ENCODE measurements at places on chromosomes 1 and 21.

DNA sequence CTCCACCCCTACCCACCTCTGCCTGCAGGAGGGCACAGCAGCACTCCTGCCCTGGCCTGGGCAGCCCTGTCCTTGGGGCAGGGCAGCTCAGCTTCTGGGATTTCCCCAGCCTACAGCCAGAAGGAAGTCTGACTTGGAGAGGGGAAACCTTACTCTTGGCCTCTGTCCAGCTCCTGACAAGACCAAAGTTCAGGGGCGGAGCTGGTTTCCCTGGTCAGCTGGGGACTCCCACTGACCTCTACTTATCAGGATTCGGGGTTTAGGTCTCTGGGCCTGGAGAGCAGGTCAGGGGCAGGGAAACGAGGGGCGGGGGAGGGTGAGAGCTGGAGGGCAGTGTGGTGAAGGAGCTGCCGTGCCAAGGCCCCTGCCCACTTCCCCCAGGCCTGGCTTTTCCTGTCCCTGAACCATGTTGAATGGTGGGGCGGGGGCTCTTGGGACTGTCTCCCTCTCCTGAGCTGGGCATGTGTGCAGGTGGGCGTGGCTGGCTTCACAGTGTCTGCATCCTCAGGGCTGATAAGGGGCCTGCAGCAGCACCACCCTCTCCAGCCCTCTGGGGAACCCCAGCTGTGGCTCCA is 16.8 kb upstream of the ETV3 start:
- DNase-seq: no peak

GRCh38 chr21:32329776-32330175 is 31.1 kb downstream of the MRAP start:
- no peak for DNase-seq

DNA sequence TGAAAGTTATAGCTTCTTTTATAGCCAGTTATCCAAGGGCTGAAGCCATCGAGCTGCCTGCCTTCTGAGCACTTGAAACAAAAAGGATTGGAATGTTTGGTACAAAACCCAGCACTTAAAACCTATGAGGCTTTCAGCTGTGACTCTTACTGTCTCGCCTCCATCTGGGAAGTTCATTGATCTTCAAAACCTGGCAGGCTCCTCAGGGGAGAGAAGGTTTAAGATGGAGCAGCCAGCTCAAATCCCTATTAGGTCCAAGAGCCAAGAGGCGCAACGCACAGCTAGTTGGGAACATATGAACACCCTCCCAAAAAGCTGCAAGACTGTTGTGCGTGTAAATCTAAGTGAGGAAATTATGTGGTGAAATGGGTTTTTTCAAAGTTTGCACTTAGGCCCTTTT is 33.4 kb downstream of the BACE2 start:
- DNase-seq: no peak

DNA sequence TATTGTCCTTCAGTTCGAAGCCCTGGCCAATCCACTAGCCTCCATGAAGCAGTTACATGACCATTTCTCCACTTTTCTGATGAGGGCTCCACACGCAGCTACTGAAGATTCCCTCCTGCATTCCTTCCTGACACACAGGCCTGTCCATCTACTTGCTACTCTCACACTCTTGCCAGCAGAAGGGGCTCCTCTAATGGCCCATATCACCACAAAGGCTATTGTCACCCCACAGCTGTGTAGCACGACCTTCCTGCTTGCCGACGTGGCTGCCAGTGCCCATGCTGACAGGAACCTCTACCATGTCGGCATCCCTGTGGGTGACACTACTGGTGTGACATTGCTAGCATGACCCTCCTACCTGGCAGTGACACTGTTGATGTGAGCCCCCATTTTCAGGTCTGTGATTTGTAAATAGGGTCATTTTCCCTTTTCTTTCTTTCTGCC is 1528.6 kb upstream of the TPTE start:
- DNase-seq: no peak

- DNase-seq: no peak
Measured at GRCh38 chr1:179297105-179297378, 3.4 kb downstream of the SOAT1 start.

DNA sequence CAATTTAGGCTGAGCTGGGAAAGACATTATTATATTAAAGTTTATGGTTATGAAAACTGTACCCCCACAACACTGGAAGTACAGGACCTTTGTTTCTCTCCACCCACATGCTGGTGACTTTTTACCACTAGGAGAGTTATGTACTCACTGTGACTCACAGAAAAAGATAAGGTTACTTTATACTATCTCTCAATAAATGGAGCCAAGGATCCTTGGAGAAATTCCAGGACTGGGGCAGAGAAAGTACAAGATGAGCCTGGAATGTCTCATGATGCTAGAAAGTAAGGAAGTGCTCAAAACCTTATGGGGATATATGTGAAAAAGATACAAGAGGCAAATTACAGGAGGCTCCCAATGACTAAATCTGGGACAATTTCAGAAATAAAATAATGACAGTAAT is 63.9 kb upstream of the C1orf105 start:
- no peak for DNase-seq

DNA sequence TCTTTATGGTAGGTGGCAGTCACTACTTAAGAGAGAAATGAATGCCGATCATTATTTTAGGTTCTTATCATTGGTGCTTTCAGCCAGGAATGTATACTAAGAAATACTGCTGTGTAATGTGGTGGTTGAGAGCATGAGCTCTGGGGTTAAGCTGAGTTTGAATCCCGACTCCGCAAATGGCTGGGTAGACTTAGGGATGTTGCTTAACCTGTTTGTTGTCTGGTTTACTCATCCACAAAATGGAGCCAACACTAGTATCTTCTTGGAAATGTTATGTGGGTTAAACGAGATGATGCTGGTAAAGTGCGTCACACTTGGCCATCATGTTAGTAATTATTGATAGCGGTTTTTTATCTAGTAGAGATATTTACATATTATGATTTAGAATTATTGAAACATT is 83.8 kb downstream of the WDR3 start:
- no peak for DNase-seq

DNA sequence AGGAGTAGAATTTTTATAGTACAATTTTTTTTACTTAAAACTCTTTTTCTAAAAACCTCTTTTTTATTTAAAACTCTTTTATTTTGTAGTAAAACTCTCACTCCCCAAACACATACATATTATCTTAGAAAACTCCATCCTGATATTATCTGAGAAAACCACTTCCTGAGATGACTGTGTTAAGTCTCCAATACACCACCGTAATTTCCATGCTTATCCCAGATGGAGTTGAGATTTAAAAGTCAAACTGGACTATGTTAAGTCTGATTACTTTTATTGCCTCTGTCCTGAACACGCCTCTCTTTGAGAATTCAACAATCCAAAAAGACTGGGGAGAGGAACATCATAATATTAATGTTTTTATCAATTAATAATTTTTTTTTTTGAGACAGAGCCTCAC is 3.7 kb downstream of the SEC16B start:
- DNase-seq: no peak

DNA sequence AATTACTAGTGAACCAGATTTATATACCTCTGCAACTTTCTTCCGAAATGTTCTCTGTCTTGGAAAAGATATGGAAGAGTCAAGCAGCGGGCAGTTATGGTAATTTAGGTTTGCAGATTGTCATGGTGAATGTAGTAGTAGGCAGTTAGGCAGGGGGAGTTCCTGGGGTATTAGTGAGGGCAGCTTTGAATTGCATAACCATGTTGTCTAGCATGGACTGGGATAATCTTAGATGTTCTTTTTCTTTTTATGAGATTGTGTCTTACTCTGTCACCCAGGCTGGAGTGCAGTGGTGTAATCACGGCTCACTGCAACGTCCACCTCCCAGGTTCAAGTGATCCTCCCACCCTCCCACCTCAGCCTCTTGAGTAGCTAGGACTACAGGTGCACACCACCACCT is 25.0 kb downstream of the MACF1 start:
- no peak for DNase-seq

GRCh38 chr1:40799351-40799867 is 15.8 kb downstream of the KCNQ4 start:
- no peak for DNase-seq

GRCh38 chr1:177687544-177687943 is 282.3 kb downstream of the SEC16B start:
- DNase-seq: no peak

GRCh38 chr1:170872663-170873062 is 62.7 kb upstream of the MROH9 start:
- no peak for DNase-seq

DNA sequence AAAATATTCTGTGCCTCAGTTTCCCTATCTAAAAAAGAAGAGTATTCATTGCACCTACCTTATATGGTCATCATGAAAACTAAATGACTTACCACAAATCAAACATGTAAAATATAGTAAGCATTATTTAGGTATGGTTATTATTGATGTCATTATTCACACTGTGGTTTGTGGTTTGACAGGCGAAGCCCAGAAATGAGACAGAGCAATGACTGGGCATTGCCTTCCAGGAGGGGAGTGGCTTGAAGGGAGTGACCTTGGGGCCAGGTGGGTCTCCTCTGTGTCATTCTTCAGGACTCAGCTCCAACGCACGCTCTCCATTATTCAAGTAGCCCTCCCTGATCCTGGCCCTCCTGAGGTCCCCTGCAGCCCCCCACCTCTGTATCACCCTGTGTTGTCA is 133.7 kb downstream of the DMRTA2 start:
- DNase-seq: no peak

DNA sequence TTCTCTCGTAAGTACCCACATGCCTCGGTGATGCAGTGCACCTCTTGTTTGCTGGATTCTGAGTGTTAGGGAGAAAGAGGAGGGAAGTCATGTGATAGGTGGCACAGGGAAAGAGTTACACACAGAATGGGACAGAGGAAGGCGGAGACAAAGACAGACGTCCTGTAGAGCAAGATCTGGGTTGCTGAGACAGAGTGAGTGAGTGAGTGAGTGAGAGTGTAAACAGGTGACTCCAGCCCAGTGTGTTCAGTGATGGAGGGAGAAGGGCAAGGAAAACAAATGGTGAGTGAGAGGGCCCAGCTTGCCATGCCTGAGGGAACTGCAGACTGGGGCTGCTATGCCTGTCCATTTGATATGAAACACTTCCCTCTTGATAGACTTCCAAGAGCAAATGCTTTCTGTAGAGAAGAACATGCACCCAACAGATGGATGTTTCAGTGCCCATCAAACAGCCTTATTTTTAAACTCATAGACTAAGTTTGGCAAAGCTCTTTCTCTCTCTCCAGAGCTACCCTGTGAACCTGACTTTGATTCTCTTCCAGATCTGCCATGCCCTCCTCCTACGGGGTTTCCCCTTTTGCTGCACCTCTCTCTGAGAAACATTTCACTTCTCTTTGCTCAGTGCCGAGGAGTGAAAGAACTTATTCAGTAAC is 209.9 kb upstream of the COA6 start:
- no peak for DNase-seq

GRCh38 chr1:69077633-69078032 is 490.1 kb upstream of the LRRC7 start:
- DNase-seq: no peak

- DNase-seq: no peak
Measured at GRCh38 chr21:15688016-15688415, 41.8 kb upstream of the USP25 start.
